ENCODE measurements at places on chromosomes 3 and 15.

GRCh38 chr3:56923526-56924224 lies 121.9 kb upstream of the ARHGEF3 start:
- H3K4me3 ChIP-seq, result peak overlapping the region; percentile 12
- no peaks in the 10 kb centered on the region for H3K27me3 ChIP-seq
- DNase-seq, result peak; percentile 51
- H3K27ac ChIP-seq, result peak overlapping the region; percentile 73
- no peaks in the 10 kb centered on the region for H3K36me3 ChIP-seq
- H3K4me1 ChIP-seq, result peaks cover 65% of the 10 kb centered on the region

DNA sequence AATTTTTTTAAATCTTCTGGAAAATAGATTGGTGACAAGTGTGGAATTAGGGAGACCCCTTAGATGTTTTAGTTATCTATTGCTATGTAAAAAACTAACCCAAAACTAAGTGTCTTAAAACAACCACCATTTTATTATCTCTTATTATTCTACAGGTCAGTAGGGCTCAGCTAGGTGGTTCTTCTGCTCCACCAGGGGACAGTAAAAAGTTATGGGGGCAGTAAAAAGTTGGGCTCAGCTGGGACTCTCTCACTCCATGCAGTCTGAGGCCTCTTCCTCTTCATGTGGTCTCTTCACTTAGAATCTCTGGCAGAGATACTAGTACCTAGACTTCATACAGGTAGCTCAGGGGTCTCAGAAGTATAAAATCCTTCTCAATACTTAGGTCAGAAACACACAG lies 18.0 kb upstream of the DIS3L start:
- H3K27me3 ChIP-seq, result peaks cover 27% of the 10 kb centered on the region
- DNase-seq, result no peak
- no peaks in the 10 kb centered on the region for H3K4me1 ChIP-seq
- no peak overlapping the region for H3K27ac ChIP-seq

- H3K27me3 ChIP-seq, result no peaks in the 10 kb centered on the region
- no peaks in the 10 kb centered on the region for H3K36me3 ChIP-seq
- no peak overlapping the region for H3K4me3 ChIP-seq
- H3K27ac ChIP-seq, result no peak overlapping the region
Measured at GRCh38 chr3:37987751-37988179, 2.8 kb upstream of the VILL start.

- peak within 1 kb of the TSS; percentile 93 for H3K4me3 ChIP-seq
- no peaks in the 10 kb centered on the region for H3K27me3 ChIP-seq
- peaks cover 36% of the 10 kb centered on the region for H3K4me1 ChIP-seq
Measured at GRCh38 chr3:132659365-132660051, at the start of gene ACAD11. Gene ACAD11, minus strand, starts transcription at chr3:132659809. Its CDS starts 58 bp downstream, at chr3:132659751.

- DNase-seq, result no peak
- H3K4me3 ChIP-seq, result no peak overlapping the region
- H3K4me1 ChIP-seq, result peaks cover 11% of the 10 kb centered on the region
Measured at GRCh38 chr3:113214917-113215595, 3.7 kb downstream of the BOC start.

GRCh38 chr3:109382588-109382987 lies 45.2 kb upstream of the DPPA4 start:
- H3K4me3 ChIP-seq, result no peak overlapping the region
- H3K27me3 ChIP-seq, result no peaks in the 10 kb centered on the region
- no peak for DNase-seq
- H3K36me3 ChIP-seq, result no peaks in the 10 kb centered on the region
- H3K27ac ChIP-seq, result no peak overlapping the region

- H3K4me3 ChIP-seq, result no peak overlapping the region
- H3K27ac ChIP-seq, result no peak overlapping the region
- no peaks in the 10 kb centered on the region for H3K27me3 ChIP-seq
- no peaks in the 10 kb centered on the region for H3K4me1 ChIP-seq
Measured at GRCh38 chr15:33083232-33084081, 111.1 kb downstream of the FMN1 start.

DNA sequence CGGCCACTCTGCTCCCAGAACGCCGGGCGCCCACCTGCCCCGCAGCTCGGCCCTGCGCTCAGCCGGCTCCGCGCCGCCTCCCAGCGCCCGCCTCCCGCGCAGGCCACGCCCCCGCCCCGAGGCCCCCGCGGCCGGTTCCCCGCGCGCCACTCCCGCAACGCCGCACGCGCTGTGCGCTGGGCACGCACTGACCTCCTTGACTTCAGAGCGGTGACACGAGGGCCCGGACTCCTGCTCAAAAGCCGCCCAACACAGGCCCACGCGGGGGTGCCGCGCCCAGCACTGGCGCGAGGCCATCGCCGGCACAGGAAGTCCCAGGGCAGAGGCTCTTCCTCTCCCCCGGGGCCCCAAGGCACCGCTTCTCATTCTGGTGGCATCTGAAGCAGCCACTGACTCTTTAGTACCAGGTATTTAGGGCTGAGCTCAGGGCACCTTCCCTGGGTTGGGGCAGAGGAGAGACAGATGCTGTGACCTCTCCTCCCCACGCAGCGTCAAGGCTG lies 12.4 kb downstream of the TNK2 start:
- no peaks in the 10 kb centered on the region for H3K27me3 ChIP-seq
- H3K27ac ChIP-seq, result peak overlapping the region; percentile 97
- H3K36me3 ChIP-seq, result peaks cover 6% of the 10 kb centered on the region
- peak overlapping the region; percentile 88 for H3K4me3 ChIP-seq

DNA sequence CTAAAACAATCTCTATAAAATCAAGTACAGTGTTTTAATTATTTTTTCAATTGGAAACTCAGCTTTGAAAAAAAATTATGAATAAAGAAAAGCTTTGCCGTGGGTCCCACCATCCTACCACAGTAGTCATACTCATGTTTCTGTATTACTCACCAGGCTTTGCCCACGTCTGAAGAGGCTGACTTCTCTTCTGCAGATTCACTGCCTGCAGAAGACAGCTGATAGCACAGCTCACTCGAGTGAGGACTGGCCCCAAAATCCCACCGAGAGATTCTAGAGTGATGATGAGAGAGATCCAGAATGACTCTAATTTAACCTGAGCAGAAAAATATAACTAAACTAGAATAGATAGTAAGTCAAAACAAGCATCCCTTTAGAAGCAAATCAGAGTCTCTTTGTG lies 11.9 kb downstream of the C2CD4B start:
- H3K4me1 ChIP-seq, result peaks cover 6% of the 10 kb centered on the region
- no peak overlapping the region for H3K27ac ChIP-seq
- no peak for DNase-seq
- peaks cover 11% of the 10 kb centered on the region for H3K27me3 ChIP-seq
- no peaks in the 10 kb centered on the region for H3K36me3 ChIP-seq

- H3K27ac ChIP-seq, result no peak overlapping the region
- H3K4me1 ChIP-seq, result no peaks in the 10 kb centered on the region
- H3K36me3 ChIP-seq, result no peaks in the 10 kb centered on the region
- H3K4me3 ChIP-seq, result no peak overlapping the region
Measured at GRCh38 chr15:86942285-86942684, 862.6 kb downstream of the AGBL1 start.

DNA sequence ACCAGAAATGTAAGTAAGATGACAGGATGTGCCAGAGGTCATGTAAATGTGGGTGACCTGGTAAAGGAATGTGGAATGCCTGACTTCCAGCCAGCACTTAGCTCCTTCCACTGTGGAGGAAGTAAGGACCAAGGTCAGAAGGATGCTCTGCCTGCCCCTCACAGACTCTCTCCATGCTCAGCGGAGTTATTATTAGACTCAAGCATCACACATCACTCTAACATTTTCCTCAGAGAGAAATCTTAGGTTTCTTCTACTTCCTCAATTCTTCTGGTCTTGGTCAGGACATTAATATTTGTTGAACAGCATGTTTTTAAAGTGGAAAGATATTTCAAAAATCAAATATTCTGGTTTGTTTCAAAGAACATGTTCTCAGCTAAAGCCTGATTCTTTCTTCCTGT lies 231.4 kb upstream of the WNT5A start:
- no peaks in the 10 kb centered on the region for H3K27me3 ChIP-seq
- H3K4me1 ChIP-seq, result no peaks in the 10 kb centered on the region
- no peak overlapping the region for H3K27ac ChIP-seq
- H3K4me3 ChIP-seq, result no peak overlapping the region
- no peaks in the 10 kb centered on the region for H3K36me3 ChIP-seq

DNA sequence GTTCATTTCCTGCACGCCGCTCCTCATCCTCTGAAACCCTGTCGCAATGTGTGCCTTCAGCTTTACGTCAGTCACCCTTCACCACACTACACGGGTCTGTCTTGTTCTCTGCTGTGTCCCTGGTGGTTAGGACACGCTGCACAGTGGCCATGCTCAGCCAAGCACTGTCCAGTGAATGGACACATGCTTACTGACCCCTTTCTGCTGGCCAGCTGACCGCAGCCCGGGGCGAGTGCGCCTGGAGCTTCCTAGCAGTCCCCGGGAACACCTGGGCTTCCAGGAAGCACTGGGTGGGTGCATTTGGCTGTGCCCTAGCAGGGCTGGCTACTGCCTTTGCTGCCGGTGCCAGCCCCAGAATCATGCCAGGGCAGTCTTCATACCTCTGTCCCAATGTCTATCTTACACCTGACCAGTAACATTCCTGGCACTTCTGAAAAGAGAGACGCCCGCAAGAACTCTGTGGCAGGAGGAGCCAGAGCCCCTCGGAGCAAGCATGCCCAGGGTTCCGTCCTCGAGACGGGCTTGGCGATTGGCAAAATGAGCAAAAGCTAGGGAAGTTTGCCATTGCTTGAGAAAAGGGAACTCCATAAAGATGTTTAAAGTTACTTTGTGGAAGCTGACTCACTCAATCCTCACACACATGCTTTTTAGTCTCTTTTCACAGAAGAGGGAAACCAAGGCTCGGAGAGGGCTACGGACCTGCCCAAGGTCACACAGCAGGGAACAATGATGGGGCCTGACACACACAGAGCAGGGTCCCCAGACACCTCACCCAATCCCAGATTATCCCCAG lies 15.7 kb upstream of the ZXDC start:
- no peak overlapping the region for H3K4me3 ChIP-seq
- H3K27me3 ChIP-seq, result no peaks in the 10 kb centered on the region
- DNase-seq, result no peak
- H3K27ac ChIP-seq, result no peak overlapping the region
- H3K4me1 ChIP-seq, result peaks cover 13% of the 10 kb centered on the region

DNA sequence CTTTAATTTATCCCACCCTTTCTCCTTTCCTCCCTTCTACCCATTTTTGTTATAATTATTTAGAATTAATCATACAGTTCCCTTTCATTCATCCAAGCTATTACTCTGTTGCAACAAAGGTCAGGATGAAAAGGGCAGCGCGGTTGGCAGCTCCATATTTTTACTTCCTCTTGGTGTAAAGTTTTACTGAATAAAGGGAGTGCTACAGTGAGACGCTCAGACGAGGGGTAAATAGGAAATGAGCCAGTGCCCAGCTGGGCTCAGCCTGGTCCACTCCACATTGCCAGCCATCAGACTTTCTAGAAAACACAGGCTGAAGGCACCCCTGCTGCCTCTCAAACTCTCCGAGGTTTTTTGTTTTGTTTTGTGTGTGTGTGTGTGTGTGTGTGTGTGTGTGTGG lies 21.9 kb upstream of the ZBTB38 start:
- DNase-seq, result no peak
- no peaks in the 10 kb centered on the region for H3K4me1 ChIP-seq
- no peak overlapping the region for H3K27ac ChIP-seq
- H3K4me3 ChIP-seq, result no peak overlapping the region
- peaks cover 10% of the 10 kb centered on the region for H3K27me3 ChIP-seq
- peaks cover 7% of the 10 kb centered on the region for H3K36me3 ChIP-seq

GRCh38 chr3:25567806-25568524 lies 96.7 kb downstream of the TOP2B start:
- DNase-seq, result no peak
- no peaks in the 10 kb centered on the region for H3K36me3 ChIP-seq
- H3K27ac ChIP-seq, result no peak overlapping the region

GRCh38 chr3:69435274-69436265 lies 49.7 kb upstream of the FRMD4B start:
- H3K4me3 ChIP-seq, result no peak overlapping the region
- H3K4me1 ChIP-seq, result peaks cover 19% of the 10 kb centered on the region
- DNase-seq, result no peak
- H3K36me3 ChIP-seq, result no peaks in the 10 kb centered on the region
- H3K27me3 ChIP-seq, result peaks cover 9% of the 10 kb centered on the region

DNA sequence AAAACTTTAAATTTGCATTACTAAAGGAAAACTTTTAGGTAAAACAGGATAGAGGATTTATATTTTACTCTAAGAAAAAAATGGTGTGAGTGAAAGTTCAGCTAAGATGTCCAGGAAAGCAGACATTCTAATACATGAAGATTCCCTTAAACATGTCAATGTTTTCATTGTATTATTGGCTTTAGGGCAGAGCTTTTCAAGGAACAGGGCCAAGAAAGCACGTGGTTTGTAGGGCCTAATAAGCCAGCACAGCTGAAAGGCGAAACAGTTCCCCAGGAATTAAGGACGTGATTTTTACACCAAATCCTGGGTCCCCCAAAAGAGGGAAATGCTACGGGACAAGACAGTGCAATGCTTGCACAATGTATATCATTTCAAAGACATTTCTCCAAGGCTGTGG lies 48.6 kb upstream of the MKRN3 start:
- H3K27ac ChIP-seq, result no peak overlapping the region
- H3K27me3 ChIP-seq, result no peaks in the 10 kb centered on the region
- no peaks in the 10 kb centered on the region for H3K4me1 ChIP-seq
- no peak overlapping the region for H3K4me3 ChIP-seq

DNA sequence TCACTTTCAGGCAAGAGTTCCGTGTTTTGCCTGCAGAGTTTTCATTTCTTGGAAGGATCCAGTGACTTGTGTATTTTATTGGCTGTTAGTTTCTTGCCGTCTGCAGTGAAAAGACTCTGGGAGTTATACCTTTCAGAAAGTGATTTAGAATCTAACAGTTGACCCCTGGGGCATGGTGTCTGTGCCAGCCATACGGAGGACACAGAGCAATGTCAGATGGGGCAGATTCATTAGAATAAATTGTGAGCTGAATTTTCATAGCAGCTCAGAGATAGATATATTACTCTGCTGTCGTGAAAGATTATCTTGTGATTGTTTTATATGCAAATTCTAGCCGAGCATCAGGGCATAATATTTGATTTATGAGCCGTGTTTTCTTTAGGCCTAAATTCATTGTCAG lies 131.6 kb downstream of the SV2B start:
- H3K27ac ChIP-seq, result no peak overlapping the region
- H3K4me3 ChIP-seq, result no peak overlapping the region
- H3K36me3 ChIP-seq, result no peaks in the 10 kb centered on the region
- no peak for DNase-seq
- H3K4me1 ChIP-seq, result no peaks in the 10 kb centered on the region

DNA sequence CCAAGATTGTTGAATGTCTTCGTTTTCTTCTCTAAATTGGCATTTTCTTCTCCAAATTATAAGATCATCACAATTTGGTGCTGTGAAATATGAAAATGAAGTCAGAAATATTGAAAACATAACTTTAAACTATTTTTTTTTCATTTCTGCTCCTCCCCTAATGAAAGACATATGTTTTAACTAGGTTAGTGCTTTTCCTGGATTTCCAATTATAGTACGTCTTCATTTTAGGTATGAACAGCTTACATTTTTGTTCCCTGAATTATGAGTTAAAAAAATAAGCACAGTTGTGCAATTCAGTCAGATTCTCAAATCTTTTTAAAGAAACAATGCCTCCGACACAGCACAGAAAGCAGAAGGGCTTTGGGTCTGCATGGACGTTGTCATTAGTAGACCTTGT lies 83.5 kb upstream of the CFAP20DC start:
- no peaks in the 10 kb centered on the region for H3K36me3 ChIP-seq
- DNase-seq, result no peak
- H3K4me3 ChIP-seq, result no peak overlapping the region
- H3K4me1 ChIP-seq, result no peaks in the 10 kb centered on the region
- H3K27me3 ChIP-seq, result no peaks in the 10 kb centered on the region

All from activated CD4-positive, alpha-beta memory T cell treated with anti-CD3 and anti-CD28 coated beads, Interleukin-2, amount 10 ng/mL, durations not matched to agents 7 days and 5 days (primary cell).